Activated CD4-positive, alpha-beta T cell treated with anti-CD3 and anti-CD28 coated beads, Interleukin-2, amount 10 ng/mL, durations not matched to agents 24 days and 14 days (primary cell): ENCODE measurements at places on chromosomes 7 and 10. TPM values are rescaled to one million over a fixed set of nuclear protein-coding genes. Genes with fewer than 3 reads are reported as not detected.

DNA sequence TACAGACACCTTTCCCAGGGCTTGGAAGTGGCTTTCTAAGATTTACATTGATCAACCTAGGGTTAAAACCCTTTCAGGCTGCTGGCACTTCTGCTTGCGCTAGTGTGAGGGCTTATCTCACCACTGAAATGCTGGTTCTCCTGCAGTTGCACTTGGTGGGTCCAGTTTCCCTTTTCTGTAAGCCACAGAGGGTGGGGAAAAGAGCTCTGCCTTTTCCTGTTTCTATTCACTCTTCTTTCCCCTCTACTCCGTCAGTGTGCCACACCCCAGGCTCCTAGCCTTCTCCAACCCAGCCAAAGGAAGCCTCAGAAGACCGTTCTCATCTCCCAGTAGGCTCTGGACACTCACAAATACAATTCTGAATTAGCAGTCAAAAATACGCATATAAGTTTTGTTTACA, 19.0 kb upstream of the CAPZA2 start:
- H3K4me3 ChIP-seq = peak overlapping the region; percentile 17
- peaks cover 8% of the 10 kb centered on the region for H3K4me1 ChIP-seq
- peaks cover 36% of the 10 kb centered on the region for H3K27me3 ChIP-seq
- DNase-seq = no peak
- H3K27ac ChIP-seq = no peak overlapping the region

- no peaks in the 10 kb centered on the region for H3K4me1 ChIP-seq
- H3K27ac ChIP-seq = no peak overlapping the region
- H3K36me3 ChIP-seq = no peaks in the 10 kb centered on the region
- no peak overlapping the region for H3K4me3 ChIP-seq
- no peaks in the 10 kb centered on the region for H3K27me3 ChIP-seq
Measured at GRCh38 chr7:29471444-29472138, 92.0 kb upstream of the PRR15 start.

DNA sequence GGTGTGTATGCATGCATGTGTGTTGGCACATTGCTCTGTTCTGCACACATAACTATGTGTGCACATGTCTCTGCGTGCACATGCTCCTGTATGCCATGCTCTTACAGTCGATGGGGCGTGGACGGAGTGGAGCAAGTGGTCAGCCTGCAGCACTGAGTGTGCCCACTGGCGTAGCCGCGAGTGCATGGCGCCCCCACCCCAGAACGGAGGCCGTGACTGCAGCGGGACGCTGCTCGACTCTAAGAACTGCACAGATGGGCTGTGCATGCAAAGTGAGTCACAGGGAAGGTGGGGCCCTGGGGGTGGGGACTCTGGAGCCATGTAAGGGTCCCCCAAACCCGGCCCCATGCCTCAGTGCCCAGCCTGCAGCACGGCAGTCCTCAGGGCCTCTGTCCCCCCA, 30.6 kb upstream of the SLC29A3 start:
- no peak for DNase-seq
- no peaks in the 10 kb centered on the region for H3K4me1 ChIP-seq
- no peak overlapping the region for H3K4me3 ChIP-seq
- no peaks in the 10 kb centered on the region for H3K27me3 ChIP-seq
- H3K36me3 ChIP-seq = no peaks in the 10 kb centered on the region

DNA sequence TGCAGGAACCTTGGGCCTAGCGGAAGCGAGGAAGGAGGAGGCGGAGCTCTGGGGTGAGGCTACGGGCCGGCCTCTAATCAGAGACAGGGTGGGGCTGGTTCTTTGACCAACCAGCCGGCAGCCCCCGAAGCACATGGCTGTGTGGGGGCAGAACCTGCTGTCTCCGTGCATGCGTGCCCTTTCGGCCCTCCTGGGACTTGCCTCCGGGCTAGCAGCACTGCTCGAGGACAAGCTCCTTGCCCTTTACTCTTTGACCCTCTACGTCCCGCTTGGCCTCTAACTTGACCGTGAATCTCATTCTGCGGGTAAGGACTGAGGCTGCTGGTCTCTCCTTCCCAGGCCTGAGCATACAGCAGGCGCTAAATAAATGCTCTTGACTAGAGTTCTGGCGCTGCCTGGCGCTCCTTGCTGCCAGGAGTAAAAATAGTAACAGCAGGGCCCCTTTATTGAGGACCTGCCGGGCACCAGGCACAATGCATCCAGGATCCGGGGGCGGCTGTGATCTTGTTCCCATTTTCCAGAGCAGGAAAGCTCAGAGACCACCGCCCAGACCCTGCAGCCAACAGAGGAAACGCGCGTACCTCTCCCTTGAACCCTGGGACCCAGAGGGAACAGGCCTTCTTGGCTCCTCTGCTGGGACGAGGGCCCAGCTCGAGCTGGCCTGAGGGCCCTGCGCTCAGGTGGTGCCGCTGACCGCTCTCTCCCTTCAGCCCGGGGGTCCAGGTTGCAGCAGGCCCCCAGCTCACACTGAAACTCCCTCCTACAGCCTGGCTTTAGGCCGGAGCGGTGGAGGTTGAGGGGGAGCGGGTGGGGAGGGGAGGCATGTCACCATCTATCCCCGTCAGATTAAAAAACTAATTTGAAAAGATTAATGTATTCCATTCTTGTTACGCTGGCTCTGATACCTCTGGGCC, 2.7 kb upstream of the COMTD1 start:
- no peak overlapping the region for H3K27ac ChIP-seq
- peaks cover 1% of the 10 kb centered on the region for H3K36me3 ChIP-seq
- peaks cover 9% of the 10 kb centered on the region for H3K4me1 ChIP-seq
- H3K4me3 ChIP-seq = no peak overlapping the region
- H3K27me3 ChIP-seq = no peaks in the 10 kb centered on the region
- no peak for DNase-seq

- H3K36me3 ChIP-seq = no peaks in the 10 kb centered on the region
- H3K4me1 ChIP-seq = no peaks in the 10 kb centered on the region
- no peak overlapping the region for H3K4me3 ChIP-seq
- no peaks in the 10 kb centered on the region for H3K27me3 ChIP-seq
Measured at GRCh38 chr7:133775201-133775600, 351.9 kb upstream of the LRGUK start.

DNA sequence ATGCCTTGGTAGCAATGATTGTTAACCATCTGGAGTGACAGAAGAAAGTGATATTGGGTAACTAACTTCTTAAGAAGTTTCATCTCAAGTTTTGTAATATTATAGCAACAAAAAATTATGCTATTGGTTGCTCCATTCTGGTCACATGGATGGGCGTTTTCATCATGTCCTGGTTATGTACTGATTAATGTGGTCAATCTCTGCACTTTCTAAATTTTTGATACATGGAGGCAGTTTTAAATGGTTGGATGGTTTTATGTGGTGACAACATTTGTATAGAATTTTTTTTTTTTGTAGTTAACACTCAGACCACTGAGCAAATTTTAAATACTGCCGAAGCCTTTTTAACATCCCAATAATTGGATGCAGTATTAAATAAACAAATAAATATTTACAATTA, 55.2 kb upstream of the CCAR1 start:
- no peak overlapping the region for H3K27ac ChIP-seq
- no peaks in the 10 kb centered on the region for H3K27me3 ChIP-seq
- no peaks in the 10 kb centered on the region for H3K4me1 ChIP-seq
- no peak overlapping the region for H3K4me3 ChIP-seq

GRCh38 chr10:124224331-124225028, 131.1 kb upstream of the CHST15 start:
- H3K4me1 ChIP-seq = peaks cover 23% of the 10 kb centered on the region
- H3K36me3 ChIP-seq = peaks cover 2% of the 10 kb centered on the region
- no peak overlapping the region for H3K27ac ChIP-seq
- no peaks in the 10 kb centered on the region for H3K27me3 ChIP-seq
- peak; percentile 70 for DNase-seq

FMC1 gene
- 5.1 and 7.5 TPM in 2 replicates for total RNA-seq

GRCh38 chr7:18257711-18258110, 230.1 kb upstream of the PRPS1L1 start:
- H3K36me3 ChIP-seq = no peaks in the 10 kb centered on the region
- H3K27me3 ChIP-seq = no peaks in the 10 kb centered on the region
- H3K4me1 ChIP-seq = no peaks in the 10 kb centered on the region
- H3K27ac ChIP-seq = no peak overlapping the region

DNA sequence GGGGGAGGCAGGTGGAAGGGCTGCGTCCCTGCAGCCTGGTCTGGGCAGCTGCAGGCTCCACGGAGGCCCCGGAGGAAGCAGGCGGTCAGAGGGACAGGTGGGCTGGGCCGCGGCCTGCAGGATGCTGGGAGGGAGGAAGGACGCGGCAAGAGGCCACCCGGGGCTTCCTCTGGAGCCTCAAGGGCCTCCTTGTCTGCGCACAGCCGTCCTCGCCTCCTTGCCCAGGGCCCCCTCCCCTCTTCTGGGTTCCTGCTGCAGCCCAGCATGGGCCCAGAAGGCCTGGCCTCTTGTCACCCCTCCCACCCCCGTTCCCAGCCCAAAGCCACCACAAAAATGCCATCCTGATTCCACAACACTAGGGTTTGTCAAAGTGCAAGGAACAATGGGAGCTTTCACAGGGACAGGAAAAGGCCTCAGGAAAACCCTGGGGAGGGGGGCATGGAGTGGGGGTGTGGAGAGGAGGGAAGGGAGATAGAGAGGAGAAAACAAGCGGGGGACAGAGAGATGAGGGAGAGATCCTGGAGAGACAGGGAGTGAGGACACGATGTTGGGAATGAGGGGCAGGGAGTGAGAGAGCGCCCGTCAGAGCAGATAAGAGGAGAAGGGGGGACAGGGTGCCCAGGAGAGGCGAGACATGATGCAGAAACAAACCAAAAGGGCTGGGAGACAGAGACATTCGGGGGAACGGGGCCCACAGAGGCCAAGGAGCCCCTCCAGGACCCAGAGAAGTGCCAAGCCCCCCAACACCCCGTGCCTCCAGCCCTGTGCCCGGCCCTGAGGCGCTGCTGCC, 41.8 kb downstream of the ZCCHC24 start:
- no peak overlapping the region for H3K4me3 ChIP-seq
- no peaks in the 10 kb centered on the region for H3K4me1 ChIP-seq
- peaks cover 7% of the 10 kb centered on the region for H3K27me3 ChIP-seq
- H3K27ac ChIP-seq = no peak overlapping the region

GPR15LG gene
- not detected in 2 replicates for total RNA-seq

DNA sequence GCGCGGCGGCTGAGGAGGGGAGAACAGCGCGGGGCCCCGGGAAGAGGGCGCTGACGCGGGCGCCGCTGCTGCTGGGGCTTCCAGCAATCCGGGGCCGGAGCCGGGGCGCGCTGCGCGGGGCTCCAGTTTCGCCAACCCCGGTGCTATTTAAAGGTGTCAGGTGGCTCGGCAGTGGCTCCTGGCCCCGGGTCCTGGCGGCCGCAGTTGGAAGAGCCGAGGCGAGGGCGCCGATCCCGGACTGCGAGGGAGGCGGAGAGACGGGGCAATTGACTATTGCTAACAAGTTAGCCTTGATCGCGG, 347 bp downstream of the LBX1 start:
- H3K4me1 ChIP-seq = peaks cover 17% of the 10 kb centered on the region
- H3K27me3 ChIP-seq = peaks cover 73% of the 10 kb centered on the region
- peaks cover 3% of the 10 kb centered on the region for H3K36me3 ChIP-seq
- H3K27ac ChIP-seq = peak overlapping the region; percentile 84

NEUROD6 gene
- total RNA-seq = not detected in 2 replicates

SLC35G1 gene
- 6.3 and 6.4 TPM in 2 replicates for total RNA-seq

DNA sequence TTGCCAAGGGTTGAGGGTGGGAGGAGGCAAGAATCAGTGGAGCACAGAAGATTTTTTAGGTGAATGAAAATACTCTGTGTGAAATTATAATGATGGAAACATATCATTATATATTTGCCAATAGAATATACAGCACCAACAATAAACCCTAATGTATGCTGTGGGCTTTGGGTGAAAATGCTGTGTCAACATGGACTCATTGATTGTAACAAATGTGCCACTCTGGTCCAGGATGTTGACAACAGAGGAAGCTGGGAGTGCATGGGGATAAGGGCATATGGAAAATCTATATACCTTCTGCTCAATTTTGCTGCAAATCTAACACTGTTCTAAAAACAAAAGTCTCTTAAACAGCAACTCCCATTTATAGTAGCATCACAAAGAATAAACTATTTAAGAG, 114.3 kb downstream of the LYZL1 start:
- no peaks in the 10 kb centered on the region for H3K4me1 ChIP-seq
- no peaks in the 10 kb centered on the region for H3K36me3 ChIP-seq
- H3K27me3 ChIP-seq = peaks cover 19% of the 10 kb centered on the region
- H3K27ac ChIP-seq = no peak overlapping the region
- H3K4me3 ChIP-seq = no peak overlapping the region

SPDYE2 gene
- total RNA-seq = 0.19 TPM in 1 of 2 replicates, not detected in the other

- no peak overlapping the region for H3K27ac ChIP-seq
- H3K4me1 ChIP-seq = peaks cover 1% of the 10 kb centered on the region
- H3K27me3 ChIP-seq = peaks cover 10% of the 10 kb centered on the region
- H3K4me3 ChIP-seq = no peak overlapping the region
Measured at GRCh38 chr7:34900891-34901513, 136.3 kb downstream of the DPY19L1 start.

DNA sequence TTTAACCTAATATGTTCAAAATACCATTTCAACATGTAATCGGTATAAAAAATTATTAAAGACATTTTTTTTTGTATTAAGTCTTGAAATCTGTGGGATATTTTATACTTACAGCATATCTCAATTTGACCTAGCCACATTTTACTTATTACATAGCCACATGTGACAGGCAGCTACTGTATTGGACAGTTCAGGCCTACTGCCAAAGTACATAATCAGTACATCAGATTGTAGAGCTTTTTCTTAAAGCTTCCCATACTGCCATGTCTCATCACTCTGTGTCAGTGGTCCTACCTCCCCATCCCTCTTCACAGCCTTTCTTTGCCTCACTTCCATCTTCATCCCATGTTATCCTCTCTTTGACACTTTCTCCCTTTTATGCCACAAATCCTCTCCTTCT, 43.0 kb downstream of the LOXL4 start:
- no peak overlapping the region for H3K27ac ChIP-seq
- H3K4me3 ChIP-seq = no peak overlapping the region
- peaks cover 16% of the 10 kb centered on the region for H3K4me1 ChIP-seq
- H3K27me3 ChIP-seq = no peaks in the 10 kb centered on the region

PDLIM1 gene
- total RNA-seq = 3.1 and 3.2 TPM in 2 replicates

GRCh38 chr7:100983451-100984187, 14.3 kb downstream of the MUC12 start:
- H3K4me1 ChIP-seq = no peaks in the 10 kb centered on the region
- no peak overlapping the region for H3K4me3 ChIP-seq
- no peak for DNase-seq
- peaks cover 2% of the 10 kb centered on the region for H3K27me3 ChIP-seq

DNA sequence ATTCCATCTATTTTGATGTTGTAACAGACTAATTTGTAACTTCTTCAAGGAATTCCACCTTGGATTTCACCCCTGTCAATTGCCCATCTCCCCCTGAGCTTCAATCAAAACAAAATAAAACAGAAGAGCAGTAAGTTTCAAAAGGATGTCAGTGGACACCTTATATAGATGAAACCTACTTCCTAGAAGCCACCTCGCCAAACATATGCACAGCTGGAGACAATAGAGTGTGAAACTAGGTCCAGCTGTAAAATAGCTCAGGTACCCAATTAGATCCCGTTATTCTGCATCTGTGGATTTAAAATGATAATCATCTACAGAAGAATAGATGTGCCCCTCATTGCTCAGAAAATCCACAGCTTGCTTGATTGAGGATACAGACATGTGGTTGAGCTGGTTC, 598.6 kb downstream of the SH2D4B start:
- H3K27me3 ChIP-seq = no peaks in the 10 kb centered on the region
- H3K36me3 ChIP-seq = no peaks in the 10 kb centered on the region
- DNase-seq = no peak
- H3K27ac ChIP-seq = no peak overlapping the region

GRCh38 chr7:158602905-158603772, 15.5 kb upstream of the PTPRN2 start:
- DNase-seq = no peak
- no peaks in the 10 kb centered on the region for H3K27me3 ChIP-seq
- peaks cover 7% of the 10 kb centered on the region for H3K36me3 ChIP-seq
- H3K4me3 ChIP-seq = no peak overlapping the region
